Urinary bladder (tissue), 4 donors: ENCODE measurements at places on chromosomes 4 and X. TPM values are rescaled to one million over a fixed set of nuclear protein-coding genes. Genes with fewer than 3 reads are reported as not detected.
A peak's percentile ranks its signal among the peaks of the same experiment; 100 is the strongest.

GRCh38 chr4:175891851-175892250 lies 79.8 kb upstream of the GPM6A start:
- peak; percentile 4 for DNase-seq

Gene DMP1
- total RNA-seq: not detected

Gene WAS
- total RNA-seq: 1.0 TPM

DNA sequence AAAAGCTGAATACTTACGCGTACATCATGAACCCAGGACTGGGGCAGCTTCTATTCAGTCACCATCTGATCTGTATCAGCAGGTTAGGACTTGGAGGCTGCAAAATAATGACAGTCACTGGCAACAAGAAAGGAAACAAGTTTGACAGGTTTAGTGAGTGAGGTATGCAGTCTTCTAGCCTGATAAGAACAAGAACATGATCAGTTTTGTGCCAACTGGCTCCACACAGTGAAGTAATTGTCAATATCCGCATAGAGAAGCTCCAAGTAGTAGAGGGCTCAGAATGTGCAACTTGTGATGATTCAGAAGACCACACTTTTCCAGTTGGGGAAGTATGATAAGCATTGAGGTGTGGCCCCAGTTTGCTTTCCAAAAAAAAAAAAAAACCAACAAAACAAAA lies at the start of gene TMPRSS11F:
Gene TMPRSS11F, minus strand, starts transcription at position 77 of the 400 bp plus-strand sequence. Its CDS starts 49 bp downstream, at position 28.
- peak; percentile 35 for DNase-seq

Gene NMU
- 0.79 TPM for total RNA-seq

Gene PRKG2
- 2.1 TPM for total RNA-seq

- DNase-seq: no peak
These were observed 63.6 kb downstream of the TBL1X start for GRCh38 chrX:9528498-9528897.

- DNase-seq: no peak
These were observed 730.7 kb upstream of the SLIT2 start for GRCh38 chr4:19520939-19521520.

Gene CORIN
- 20.9 TPM for total RNA-seq

- no peak for DNase-seq
These were observed 37.8 kb downstream of the TBC1D9 start for GRCh38 chr4:140718241-140718952.

Gene PDLIM5
- 243 TPM for total RNA-seq

Gene HSD17B13
- 1.2 TPM for total RNA-seq

DNA sequence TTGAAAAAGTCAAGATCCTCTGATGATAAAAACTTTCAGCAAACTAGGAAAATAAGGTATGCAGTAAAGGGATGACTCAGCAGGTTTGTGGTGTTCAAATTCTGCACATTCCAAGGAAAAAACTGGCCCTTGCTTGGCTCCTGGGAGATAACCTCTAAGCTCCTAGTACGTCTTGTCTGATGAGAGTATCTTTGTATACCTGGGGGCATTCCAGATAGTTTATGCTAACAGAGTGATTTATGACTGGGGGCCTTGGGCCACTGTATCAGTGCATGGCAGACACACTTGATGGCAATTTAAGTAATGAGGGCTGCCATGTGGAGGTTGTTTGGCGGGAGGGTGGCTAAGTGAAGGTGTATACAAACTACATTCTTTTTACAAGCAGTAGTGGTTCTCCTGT lies 56.9 kb downstream of the NSG1 start:
- DNase-seq: no peak

DNA sequence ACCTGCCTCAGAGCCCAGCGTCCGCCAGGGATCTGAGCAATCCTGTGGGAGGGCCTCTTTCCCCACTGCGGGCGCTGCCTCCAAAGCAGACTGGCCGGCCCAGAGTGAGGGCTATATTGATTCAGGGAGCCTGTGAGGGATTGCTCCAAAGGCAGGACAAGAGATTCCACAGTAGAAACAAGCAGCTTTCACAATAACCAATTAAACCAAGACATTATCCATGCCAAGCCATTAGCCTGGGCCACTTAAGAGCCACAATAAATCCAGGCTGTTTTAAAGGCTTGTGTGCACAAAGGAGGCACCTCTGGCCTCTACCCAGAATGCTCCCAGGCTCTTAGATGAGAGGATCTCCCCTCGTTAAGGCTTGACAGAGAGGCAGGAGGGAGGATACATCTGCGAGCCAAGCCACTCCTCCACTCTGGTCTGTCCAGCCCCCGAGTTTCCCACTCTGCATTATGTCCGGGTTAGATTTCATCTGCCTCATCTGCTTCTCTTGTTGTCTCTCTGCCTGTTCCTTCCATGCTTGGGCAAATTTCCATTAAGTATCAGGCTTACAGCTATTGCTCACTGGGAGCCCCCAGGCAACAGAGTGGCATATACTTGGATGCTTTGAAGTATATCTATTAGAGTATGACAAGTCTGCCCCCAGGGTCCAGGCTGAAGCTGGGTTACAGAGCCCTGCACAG lies 357.9 kb downstream of the UNC5C start:
- peak; percentile 47 for DNase-seq

DNA sequence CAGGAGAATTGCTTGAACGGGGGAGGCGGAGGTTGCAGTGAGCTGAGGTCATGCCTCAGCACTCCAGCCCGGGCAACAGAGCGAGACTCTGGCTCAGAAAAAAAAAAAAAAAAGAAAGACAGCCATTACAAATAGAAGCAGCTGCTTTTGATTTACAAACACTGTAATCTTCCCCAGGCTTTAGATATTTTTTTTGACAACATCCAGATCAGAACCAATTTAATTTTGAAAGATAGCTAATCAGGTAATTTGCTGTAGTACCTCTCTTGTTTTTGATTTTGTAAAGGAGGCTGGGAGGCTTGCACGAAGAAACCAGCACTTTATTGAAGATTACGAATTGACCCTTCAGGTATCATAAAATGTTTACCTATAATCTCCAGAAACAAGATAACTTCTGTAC lies 107.0 kb downstream of the LDB2 start:
- DNase-seq: no peak

Gene ATP1B4
- total RNA-seq: 9.9 TPM

DNA sequence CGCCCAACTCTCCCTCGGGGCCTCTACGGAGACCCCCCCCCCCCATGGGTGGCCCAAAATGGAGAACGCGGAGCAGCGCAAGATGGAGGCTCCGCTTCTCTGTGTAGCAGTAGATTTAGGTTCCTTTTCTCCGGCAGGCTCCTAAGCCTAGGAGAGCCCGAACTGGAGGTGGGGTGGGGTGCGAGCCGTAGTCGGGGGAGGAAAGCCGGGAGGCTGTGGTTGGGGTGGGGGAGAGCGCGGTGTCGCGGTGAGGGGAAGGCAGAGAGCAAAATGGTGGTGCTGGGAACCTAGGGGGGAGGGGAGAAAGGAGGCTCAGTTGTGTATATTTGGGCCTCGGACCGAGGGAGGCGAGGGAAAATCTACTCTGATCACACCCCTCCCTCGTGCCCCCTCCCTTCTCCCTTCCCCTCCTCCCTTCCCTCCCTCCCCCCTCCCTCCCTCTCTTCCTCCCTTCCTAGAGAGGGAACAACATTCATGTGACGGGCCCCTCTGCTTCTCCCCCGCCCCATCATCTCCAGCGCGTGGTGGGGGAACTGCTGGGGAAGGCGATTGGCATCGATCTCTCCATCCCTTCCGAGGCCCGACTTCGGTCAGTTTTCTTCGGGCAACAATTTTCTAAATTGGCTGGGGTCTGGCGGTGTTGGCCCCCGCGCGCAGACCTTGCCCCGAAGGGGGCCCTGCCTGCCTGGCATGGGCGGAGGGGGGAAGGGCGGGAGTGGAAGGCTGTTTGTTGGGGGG lies at the start of gene STAG2:
Gene STAG2, plus strand, starts transcription at position 439 of the 738 bp plus-strand sequence. CDS start 60,922 bp downstream, outside the sequence.
- DNase-seq: peak; percentile 59

Gene AFM
- total RNA-seq: not detected

DNA sequence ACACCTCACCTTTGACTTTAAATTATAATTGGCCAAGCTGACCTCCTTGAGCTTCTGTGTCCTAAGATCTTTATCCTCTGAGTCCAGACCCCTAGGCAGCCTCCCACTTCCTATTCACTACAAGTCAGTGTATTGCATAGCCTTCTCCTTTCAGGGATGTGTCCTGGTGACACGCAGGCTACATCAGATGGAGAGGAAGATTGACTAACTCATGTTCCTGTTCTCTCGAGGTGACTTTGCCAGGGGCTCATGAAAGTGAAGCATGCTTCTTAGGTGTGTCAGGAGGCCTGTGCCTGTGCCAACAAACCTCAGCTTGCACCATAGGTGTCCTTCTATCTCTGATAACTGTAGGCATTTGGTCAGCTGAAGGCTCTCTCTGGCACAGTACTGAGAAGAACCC lies 195.7 kb upstream of the HS3ST1 start:
- no peak for DNase-seq

- no peak for DNase-seq
These were observed 616 bp downstream of the WDR1 start for GRCh38 chr4:10115797-10116568.

Gene SPANXD
- total RNA-seq: not detected

- DNase-seq: no peak
These were observed 2.6 kb downstream of the SLC9B2 start for GRCh38 chr4:103073792-103074438.

DNA sequence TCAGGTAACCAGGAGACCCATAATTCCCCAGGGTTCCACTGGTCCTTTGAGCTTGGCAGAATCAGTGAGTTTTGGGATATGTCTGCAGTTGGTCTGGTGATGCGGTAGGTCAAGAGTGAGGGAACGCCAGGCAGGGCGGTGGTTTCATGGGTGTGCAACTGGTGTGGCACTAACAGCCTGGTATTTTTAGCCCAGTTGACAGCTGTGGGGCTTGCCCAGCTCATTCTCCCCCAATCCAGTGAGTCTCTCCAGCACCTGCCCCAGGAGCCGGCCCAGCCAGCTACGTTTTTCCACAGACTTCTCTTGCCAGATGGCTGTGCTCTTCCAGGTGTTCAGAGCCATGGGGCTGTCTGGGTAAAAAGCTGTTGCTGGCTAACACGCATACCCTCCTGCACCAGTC lies 1019.9 kb downstream of the CCSER1 start:
- no peak for DNase-seq

DNA sequence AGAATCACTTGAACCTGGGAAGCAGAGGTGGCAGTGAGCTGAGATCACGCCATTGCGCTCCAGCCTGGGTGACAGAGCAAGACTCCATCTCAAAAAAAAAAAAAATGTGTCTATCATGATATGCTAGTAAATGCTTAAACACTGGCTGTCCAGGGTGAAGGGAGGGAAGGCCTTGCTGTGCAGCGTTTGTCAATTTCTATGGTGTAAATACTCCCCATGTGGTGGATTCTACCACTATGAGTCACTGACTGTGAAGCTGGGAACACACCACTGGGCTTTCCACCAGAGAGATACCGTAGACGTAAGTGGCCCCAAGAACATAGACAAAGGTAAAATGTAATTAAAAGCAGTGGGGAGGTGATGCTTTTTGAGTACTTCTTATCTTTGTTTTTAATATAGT lies 51.3 kb upstream of the LEF1 start:
- no peak for DNase-seq

Gene DRD5
- total RNA-seq: 0.11 TPM

- no peak for DNase-seq
These were observed 353.1 kb upstream of the BOD1L1 start for GRCh38 chr4:13980317-13981310.

DNA sequence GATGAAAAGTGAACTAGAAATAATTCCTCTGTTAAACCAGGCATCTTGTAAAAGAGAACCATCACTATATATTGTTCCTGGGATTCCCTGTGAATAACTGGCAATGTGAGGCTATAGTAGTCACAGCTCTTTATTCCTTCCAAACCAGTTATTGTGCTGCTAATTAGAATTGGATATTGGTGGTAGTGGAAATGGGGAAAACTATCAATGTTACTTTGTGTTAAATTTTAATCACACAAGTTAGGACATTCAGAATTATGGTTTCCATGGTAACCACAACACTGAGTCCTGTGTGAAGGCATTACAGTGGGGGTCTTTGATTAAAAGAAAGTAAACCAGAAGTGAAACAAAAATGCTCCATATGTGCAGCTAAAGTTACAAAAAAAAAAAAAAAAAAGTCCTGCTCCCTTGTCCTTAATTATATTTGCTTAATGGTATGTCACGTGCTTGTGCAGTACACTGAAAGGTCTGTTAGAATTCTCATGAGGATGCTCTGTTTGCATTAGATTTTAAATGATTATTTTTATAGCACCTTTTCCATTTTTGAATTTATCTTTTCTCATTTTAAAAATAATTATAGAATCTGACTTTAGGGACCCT lies 200.4 kb downstream of the ADGRL3 start:
- DNase-seq: no peak

GRCh38 chr4:145843639-145844038 lies 95.0 kb downstream of the ZNF827 start:
- no peak for DNase-seq

DNA sequence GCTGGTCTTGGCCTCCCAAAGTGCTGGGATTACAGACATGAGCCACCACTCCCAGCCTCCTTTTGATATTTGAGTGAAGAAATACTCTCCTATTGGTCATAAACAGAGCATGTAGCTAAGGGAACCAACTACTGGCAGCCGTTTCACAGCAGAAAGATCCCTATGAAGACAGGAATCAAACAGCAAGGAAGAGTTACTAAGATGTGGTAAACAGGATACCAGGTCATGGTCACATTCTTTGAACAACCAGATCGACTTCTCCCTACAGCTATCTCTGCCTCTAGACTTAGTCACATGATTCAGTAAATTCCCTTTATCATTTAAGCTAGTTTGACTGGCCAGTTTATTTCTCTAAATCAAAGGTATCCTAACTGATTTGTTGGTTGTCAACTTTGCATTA lies 9.0 kb upstream of the HNRNPD start:
- no peak for DNase-seq

DNA sequence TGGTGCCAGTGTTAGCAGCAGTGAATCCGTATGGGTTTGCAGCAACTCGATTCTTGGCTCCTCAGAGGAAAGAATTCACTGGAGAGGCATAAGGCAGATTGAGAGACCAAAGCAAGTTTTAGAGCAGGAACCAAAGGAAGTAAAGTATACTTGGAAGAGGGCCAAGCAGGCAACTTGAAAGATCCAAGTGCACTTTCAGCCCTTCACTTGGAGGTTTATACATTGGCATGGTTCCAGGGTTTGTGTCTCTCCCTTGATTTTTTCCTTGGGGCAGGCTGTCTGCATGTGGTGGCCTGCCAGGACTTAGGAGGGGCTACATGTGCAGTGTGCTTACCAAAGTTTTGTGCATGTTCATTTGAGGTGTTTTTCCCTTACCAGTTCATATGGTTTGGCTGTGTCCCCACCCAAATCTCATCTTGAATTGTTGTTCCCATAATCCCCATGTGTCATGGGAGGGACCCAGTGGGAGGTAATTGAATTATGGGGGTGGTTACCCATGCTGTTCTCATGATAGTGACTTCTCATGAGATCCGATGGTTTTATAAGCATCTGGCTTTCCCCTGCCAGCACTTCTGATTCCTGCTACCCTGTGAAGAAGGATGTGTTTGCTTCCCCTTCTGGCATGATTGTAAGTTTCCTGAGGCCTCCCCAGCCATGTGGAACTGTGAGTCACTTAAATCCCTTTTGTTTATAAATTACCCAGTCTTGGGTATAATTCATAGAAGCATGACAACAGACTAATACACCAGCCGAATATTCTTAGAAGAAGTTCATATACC lies 86.2 kb upstream of the TSPAN5 start:
- DNase-seq: no peak

- no peak for DNase-seq
These were observed 192.8 kb downstream of the DCTD start for GRCh38 chr4:182724414-182724813.

GRCh38 chr4:87019246-87019791 lies 84.5 kb downstream of the AFF1 start:
- no peak for DNase-seq
